Ammon's horn (tissue), 1 donor: ENCODE measurements at places on chromosomes 3 and 15.

DNA sequence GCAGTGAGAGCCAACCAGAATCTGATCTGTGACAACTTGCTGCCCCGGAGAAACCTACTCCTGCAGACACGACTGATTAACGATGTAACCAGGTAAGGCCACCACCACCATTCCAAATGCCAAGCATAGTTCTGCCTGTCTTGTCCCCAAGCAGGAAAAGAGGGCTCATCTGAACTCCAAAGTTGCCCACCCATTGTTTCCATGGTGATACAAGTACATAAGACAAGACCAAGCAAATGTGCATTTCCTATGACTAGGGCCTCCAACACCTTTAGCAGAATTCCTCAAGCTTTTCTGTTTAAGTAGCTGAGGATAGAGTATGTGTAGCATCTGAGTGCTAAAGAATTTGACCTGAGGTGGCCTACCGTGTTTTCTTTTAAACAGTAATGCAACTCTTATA, 290.7 kb downstream of the RYR3 start:
- no peak for DNase-seq

GRCh38 chr3:84946240-84946639, 12.5 kb upstream of the CADM2 start:
- DNase-seq, result no peak

DNA sequence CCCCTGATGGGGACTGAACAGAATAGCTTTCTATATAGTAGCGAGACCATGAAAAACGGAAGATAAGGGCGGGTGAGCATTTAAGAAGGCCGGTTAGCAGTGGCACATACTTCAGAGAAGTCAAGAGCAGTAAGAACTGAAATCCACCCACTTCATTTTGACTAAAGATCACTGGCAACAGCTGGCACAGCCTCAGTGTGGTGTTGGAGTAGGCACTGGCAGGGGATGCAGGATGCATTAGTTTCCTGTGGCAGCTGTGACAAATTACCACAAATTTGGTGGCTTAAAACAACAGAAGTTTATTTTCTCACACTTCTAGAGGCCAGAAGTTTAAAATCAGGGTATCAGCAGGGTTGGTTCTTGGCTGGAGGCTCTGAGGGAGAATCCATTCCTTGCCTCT, 176.5 kb downstream of the ADAMTSL3 start:
- DNase-seq, result no peak

DNA sequence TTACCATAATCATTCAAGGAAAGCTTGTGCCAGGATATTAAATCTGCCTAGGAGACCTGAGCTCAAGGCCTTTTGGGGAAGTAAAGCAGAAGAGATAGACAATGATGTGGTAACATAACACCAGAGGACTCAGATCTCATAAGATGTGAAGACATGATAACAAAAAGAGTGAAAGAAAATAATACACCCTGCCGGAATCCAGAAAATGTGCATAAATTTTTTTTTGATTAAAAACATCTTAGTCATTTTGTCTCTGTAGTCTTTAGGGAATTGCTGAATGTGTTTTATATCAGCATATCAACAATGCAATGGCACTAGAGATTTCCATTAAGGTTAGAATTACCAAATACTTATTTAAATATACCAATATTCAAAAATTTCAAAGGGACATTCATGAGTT, 326.8 kb upstream of the ROBO1 start:
- DNase-seq, result no peak

DNA sequence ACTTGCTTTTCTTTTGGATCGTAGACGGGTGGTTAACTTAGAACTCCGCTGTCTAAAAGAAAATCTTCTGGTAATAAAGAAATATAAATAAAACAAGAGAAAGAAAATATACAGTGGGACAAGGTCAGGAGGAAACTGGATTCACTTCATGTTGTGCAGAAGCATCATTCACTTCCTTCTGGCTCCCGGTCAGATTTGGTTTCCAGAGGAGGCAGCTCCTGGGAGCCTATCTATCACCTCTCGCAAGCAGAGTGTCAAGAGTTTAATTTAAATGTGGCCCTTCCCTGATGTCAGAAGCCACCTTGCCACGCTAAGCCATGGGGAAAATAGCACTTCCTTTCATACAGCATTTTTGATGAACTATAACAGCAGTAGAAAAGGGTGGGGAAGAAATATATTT, 139.1 kb downstream of the NSMCE3 start:
- DNase-seq, result no peak

- no peak for DNase-seq
Measured at GRCh38 chr3:62057339-62058047, 315.9 kb downstream of the FEZF2 start.

DNA sequence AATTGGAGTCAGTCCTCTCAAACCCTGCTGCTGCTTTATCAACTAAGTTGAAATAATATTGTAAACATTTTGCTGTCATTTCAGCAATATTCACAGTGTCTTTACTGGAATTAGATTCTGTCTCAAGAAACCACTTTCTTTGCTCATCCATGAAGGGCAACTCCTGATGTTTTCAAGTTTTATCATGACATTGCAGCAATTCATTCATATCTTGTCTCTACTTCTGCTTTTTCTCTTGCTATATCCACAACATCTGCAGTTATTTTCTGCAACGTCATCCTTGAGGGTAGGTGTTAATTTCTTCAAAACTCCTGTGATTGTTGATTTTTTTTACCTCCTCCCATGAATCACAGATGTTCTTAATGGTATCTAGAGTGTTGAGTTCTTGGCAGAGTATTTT, 181.6 kb downstream of the EPHA6 start:
- no peak for DNase-seq
